ENCODE measurements at places on chromosomes 16 and 17.

DNA sequence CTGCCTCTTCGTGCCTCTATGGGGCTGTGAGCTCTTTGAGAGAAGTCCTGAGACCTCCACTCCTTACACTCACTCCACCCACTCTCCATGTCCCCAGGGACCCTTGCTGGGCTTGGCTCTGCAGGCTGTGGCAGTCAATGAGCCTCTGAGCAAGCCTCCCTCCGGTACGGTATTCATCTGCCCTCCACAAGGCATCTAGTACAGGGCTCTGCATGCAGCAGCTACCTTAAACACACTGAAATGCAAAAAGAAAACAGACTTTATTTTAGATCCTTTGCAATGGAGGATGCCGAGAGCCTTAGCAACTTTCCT, 38.9 kb upstream of the SMPD3 start:
- peak; percentile 67 for DNase-seq

DNA sequence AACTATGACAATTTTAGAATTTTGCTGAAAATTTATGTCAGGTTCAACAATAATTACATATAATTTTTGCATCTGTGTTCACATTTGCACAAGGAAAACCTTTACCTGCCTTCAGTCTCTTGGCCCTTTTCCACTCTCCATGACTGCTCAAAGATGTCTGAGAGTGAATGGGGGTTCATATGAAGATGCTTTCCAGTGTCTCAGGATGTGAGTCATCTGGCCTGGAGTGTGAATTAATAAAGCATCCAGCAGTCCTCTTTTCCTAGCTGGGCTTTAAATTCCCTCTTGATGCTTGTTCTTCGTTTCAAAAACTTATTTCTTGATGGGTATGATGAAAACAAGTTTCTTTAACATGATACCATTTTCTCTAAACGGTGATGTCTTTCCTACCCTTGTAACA, 99.9 kb downstream of the CDK5R1 start:
- no peak for DNase-seq

DNA sequence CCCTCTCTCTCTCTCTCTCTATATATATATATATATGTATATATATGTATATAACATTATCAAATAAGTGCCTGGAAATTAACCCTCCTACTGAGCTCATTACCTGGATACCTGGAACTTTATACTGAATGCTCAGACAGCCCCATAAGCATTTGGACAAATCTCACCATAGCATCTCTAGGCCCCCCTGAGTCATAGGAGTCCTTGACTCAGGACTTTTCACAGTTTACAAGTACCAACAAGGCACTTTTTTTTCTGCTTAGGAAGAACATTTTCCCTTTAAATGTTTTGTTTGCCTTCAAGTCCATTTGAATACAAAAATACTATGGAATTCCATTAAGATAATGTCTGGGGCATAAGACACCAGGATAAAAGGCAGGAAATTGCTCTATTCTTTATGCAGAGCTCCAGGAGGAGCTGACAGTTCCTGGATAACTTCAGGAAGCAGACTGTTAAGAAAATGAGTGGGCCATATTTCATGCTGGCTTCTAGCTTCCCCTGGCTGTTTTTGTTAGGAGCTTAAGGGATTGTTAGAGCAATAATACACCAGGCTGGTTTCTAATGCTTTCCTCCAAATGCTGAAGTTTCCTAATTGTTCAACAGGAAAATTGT, 171.7 kb upstream of the ASIC2 start:
- DNase-seq, result no peak

DNA sequence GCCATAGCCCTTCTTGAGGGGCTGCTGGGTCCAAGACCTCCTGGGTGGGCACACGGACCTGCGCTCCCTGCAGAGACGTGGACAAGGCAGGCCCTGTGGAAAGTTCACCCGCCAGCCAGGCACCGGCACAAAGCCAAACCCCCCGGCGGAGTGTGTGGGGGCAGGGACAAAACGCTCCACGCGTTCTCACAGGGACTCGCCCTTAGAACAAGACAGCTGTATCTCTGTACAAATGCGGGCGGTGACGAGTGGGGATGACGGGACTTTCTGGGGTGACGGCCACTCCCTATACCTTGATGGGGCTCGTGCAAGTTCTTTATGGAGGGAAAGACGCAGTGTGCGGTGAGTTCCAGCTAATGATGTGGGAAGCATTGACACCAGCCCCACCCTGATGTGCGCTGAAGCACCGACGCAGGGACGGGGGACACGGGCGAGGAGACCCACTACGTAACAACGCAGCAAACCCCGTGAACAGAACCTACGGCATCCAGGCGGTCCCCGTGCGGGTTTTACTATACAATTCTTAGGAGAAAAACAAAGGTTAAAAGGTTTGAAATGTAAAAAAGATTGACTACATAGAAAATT, 49.4 kb downstream of the LMF1 start:
- no peak for DNase-seq

DNA sequence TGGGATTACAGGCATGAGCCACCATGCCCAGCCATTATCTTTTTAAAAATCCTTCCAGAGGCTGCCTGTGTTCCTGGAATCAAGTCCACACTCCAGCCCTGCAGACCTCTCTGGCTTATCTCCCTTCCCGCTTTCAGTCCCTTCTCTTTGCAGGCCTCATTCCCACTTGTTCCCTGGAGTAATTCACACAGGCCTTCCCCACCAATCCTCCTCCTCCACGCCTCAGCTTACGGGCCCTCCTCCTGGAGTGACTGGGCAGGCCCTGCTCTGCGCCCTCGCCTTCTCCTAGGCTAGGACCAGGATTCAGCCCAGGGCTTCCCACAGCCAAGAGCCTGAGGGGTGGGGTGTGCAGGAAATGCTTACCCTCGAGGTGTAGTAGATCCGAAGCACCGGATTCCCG, 2.8 kb downstream of the CDIPT start:
- DNase-seq, result no peak

- DNase-seq, result no peak
Measured at GRCh38 chr16:85543536-85543935, 69.6 kb upstream of the GSE1 start.
